ENCODE measurements at places on chromosomes 5 and 9.

GRCh38 chr5:151016700-151017099 lies 3.7 kb upstream of the GPX3 start:
- no peak for DNase-seq

GRCh38 chr5:110549301-110549700 lies 177.2 kb downstream of the TMEM232 start:
- no peak for DNase-seq

- DNase-seq = no peak
Observed at GRCh38 chr5:162132348-162132747, 64.8 kb downstream of the GABRG2 start.

- no peak for DNase-seq
Observed at GRCh38 chr9:136013116-136013515, 51.9 kb upstream of the UBAC1 start.

DNA sequence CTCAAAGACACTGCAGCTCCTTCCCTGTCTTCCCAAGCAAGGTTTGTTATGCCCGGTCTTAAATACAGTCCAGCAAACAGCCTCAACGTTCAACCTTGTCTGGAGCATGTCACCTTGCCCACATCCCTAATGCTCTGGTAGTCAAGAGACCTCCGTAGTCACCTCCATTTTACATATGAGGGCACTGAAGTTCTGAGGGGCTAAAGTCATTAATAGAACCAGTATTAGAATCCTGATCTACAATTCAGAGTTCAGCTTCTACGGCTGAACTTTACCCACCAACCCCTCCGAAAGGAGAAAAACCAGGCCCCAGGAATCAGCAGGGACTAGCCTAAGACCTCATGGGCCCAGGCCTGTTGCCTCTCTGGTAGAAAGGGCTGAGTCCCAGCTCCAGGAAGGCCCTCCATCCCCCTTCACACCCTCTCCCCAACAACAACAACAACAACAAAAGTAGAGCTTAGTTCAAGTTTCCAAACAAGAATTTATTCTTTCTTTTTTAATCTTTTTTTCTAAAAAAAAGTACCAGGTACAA lies 795 bp upstream of the STOML2 start:
- no peak for DNase-seq

GRCh38 chr9:7823651-7824050 lies 24.1 kb upstream of the DMAC1 start:
- no peak for DNase-seq

All from stimulated activated CD4-positive, alpha-beta T cell treated with anti-CD3 and anti-CD28 coated beads, Interleukin-2, amount 100 ng/mL, for 24 hours (primary cell).